SHP77 (cell line): ENCODE measurements at places on chromosomes 5 and 9.

- no peak for DNase-seq
These were observed 29.3 kb upstream of the LVRN start for GRCh38 chr5:115932991-115933390.

- no peak for DNase-seq
These were observed 10.0 kb downstream of the MOCS2 start for GRCh38 chr5:53099546-53099945.

DNA sequence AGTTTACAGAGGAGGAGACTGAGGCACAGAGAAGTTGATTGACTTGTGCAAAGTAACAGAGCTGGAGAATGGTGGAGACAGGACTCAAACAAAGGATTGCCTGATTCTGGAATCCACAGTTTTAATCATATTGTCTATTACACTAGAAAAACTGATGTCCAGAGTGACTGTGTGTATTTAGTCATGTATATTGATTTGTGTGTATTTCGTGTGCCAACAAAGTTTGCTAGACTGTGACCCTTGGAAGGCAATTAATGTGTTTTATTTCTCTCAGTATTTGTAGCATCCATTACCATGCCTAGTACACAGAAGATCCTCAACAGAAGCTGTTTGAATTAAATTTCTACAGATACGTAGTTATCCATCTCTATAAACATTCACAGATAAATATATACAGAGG, 5.5 kb upstream of the JADE2 start:
- DNase-seq: no peak

DNA sequence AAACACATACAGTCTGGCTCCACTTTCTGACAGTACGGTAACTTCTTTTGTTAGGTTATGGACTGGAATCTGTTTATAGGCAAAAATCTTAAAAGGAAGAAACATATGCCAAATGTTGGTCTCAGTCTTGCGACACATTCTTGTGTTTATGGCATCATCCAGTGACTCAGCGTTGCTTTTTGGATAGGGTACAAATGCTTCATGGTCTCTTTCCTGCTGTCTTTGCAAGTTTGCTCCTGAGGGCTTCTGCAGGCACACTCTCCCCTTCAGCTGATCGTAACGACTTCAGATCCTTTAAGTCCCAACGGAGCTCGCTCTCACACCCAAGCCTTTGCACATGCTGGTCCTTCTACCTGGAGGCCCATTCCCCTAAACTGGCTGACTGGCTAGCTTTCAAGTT, 23.6 kb upstream of the TNFSF8 start:
- no peak for DNase-seq

DNA sequence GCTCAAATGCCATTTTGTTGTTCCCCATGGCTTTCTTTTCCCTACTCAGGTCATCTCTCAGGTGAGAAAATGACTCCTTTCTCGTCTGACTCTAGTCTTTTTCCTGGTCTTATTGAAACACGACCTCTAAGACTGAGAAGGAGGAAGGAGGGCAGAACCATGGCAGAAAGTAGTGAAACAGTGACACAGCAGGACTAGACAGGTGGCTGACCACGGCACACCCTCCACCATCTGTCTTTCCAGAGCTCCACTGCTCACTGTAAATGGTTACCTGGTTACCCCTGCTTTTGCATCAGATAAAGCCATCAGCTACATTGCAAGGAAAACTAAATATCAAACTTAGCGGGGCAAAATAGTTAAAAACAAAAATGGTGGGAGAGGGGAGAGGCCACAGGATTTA, 30.9 kb downstream of the NR4A3 start:
- DNase-seq: no peak

DNA sequence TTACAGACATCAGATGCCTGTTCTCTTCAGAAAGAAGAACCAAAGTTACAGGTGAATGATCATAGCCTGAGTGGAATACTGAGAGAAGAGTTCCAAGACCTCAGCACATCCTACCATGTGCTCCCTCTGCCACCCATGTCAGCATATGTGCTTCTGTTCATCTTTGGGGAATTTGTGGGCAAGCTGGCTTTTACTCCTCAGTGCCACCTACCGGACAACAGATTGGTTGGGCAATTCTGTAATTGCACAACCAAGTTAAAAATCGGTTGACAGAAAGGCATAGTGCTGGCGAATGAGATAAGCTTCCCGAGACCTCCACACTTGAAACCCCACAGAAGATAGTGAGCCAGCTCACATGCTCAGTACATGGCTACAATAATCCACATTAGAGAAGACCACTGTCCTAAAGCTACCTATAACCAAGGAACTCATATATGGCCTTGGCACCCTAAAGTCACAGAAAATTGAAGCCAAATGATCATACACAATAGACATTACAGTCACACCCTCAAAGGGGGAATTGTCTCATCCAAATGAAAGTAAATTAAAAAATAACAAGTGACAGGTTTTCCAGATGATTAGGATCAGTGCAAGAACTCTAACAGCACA, 1238.0 kb upstream of the NUDT12 start:
- no peak for DNase-seq

GRCh38 chr5:76610196-76610595, 13.0 kb downstream of the F2RL2 start:
- DNase-seq: no peak

DNA sequence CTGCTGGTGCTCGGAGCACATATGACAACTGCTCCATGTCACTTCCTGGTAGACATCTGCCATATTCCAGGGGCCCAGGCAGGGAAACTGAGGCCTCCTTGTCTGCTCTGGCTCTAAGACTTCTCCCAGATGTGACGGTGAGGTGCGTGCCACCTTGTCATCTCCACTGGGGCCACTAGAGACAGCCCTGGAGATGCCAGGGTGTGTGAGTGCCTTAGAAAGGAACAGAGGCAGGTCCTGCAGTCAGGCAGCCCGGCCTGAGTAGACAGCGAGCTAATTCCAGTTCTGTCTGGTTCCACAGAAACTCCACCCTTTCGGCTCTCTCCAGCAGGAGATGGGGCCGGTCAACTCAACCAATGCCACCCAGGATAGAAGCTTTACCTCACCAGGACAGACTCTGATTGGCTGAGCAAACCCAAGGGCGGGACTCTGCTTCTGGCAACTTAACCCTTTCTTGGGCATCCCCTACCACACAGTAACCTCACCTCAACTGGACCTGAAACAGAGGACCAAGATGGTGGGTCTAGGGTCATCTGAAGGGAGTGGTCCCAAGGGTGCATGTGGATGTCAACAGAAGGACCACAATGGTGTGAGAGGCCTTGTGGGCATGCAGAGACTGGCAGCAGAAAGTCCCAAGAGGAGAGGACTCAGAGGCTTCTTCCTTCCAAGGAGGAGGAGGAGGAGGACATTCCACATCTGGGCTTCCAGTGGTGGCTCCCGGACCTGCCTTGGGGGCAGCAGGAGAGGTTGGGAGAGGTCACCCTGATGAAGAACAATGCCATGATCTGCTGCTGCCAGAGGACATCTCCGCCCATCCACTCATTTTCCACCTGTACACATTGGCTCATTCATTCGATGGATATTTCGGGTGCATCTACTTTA, 77.7 kb downstream of the RGS3 start:
- DNase-seq: no peak

- no peak for DNase-seq
These were observed 19.1 kb downstream of the EEIG1 start for GRCh38 chr9:127961613-127962155.

GRCh38 chr5:72988769-72989168, 32.9 kb downstream of the FCHO2 start:
- DNase-seq: no peak

DNA sequence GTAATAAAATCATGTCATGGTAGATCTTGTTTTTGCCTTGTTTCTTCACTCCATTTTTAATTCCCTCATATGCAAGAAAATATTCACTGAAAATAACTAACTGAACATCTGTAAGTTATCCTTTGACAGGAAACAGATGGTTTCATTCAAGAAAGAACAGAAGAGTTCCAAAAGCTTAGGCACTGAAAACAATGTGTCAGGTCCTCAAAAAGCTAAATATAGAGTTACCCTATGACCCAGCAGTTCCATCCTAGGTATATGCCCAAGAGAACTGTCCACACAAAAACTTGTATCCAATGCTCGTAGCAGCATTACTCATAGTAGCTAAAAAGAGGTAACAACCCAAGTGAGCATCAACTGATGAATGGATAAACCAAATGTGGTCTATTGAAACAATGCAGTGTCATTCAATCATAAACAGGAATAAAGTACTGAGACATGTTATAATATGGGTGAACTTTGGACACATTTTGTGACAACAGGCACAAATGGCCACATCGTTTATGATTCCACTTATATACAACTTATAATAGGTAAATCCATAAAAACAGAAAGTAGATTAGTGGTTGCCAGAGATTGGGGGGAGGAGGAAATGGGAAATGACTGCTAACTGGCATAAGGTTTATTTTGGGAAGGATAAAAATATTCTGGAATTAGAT, 231.0 kb downstream of the FRMD3 start:
- DNase-seq: no peak

DNA sequence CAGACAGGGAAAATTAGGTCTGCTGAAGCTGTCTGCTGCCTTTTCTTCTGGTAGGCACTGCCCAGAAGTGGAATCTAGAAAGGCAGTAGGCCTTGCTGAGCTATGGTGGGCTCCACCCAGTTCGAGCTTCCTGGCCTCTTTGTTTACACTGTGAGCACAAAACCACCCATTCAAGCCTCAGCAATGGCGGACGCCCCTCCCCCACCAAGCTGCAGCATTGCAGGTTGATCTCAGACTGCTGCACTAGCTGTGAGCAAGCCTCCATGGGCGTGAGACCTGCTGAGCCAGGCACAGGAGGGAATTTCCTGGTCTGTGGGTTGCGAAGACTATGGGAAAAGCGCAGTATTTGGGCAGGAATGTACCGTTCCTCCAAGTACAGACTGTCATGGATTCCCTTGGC, 18.5 kb downstream of the AGTPBP1 start:
- DNase-seq: no peak

DNA sequence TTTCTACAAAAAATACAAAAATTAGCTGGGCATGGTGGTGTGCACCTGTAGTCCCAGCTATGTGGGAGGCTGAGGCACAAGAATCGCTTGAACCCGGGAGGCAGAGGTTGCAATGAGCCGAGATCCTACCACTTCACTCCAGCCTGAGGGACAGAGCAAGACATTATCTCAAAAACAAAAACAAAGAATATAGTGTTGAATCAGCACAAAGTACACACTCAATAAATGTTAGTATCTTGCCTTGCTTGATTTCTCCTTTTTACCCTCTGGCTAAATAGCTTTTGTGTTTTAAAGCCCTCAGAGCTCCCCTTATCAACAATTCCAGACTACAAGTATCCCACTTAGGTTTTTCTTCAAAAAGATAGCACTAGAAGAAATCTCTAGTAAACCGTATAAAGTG, 37.5 kb upstream of the CCNG1 start:
- no peak for DNase-seq

- DNase-seq: no peak
These were observed 200.3 kb downstream of the TLE1 start for GRCh38 chr9:81489046-81489445.

GRCh38 chr5:138668451-138669380, 84.5 kb upstream of the CTNNA1 start:
- DNase-seq: no peak

DNA sequence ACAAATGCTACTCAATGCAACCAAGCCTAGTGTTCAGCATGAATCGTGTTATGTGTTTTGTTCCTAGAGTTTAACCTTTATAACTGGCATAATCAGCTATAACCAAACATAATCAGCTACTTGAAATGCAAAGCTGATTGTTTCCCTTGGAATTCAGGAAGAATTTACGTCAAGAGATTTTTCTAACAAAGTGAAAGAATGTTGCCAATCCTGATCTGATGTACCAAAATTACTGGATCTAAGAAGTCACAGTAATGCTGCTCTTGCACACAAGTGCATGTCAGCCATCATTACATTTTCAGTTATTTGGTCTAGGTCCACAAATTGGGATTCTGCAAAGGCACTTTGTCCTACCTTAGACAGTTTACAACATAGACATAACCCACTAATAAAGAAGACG, 662.3 kb upstream of the SEMA6A start:
- DNase-seq: no peak

GRCh38 chr5:6886866-6887265, 173.6 kb downstream of the TENT4A start:
- DNase-seq: no peak

DNA sequence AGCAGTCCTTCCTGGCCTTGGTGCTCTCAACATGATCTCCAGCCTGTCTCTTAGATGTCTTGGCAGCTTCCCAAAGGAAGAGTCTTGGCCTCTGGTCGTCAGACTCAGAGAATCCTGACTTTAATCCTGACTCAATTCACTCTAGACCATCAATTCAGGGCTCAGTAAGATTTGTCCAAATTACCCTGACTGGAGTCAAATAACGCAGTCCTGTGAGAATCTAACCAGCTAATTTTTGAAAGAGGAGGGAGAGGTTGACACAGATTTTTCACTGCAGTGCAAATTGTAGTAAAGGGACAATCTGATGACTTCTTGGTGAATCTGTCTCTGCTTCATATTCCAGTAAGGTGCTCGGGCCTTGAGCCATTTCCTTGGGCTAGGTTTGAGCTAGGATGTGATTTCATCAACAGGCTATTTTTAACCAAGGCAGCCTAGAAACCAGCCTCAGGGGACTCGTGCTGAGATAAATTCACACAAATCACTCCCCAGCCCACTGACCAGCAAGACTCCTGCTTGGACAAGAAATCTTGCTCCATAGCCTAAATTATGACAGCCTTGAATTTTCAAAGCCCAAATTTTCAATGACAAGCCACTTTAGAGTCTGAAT, 257.4 kb downstream of the ENC1 start:
- no peak for DNase-seq

DNA sequence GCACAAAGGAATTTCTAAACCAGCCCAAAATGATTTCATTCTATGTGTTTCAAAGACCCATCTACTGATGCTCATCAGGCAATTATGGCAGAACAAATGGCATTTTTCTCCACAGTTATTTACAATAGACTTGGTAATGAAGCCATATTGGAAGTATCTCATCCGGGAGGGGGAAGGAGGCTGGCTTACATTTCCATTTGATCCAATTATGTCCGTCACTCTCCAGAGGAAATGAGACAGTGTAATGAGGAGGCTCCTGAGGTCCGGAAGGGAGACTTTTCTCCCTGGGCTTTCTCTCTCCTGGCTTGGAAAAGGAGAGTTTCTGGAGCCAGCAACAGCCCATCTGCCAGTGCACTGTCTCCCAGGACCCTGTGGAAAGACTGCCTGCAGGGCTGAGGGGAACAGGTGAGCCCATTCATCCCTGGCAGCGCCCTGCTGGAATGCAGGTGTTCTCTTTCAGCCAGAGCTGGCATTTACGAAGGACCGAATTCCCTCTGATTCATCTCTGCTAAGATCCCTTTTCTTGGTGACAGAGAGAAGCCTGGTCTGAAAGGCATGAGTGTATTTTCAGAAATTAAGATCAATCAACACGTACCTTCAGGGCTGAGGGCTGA, 54.9 kb upstream of the SAP30L start:
- DNase-seq: no peak

- DNase-seq: no peak
These were observed 19.0 kb upstream of the PHF19 start for GRCh38 chr9:120895951-120896350.

GRCh38 chr5:19031491-19031890, 956.5 kb downstream of the CDH18 start:
- DNase-seq: no peak

GRCh38 chr5:51060953-51061352, 322.3 kb upstream of the ISL1 start:
- DNase-seq: no peak
